ENCODE measurements at places on chromosomes 1 and 21.

- DNase-seq, result no peak
Observed at GRCh38 chr1:1221887-1222574, 8.1 kb upstream of the TNFRSF4 start.

DNA sequence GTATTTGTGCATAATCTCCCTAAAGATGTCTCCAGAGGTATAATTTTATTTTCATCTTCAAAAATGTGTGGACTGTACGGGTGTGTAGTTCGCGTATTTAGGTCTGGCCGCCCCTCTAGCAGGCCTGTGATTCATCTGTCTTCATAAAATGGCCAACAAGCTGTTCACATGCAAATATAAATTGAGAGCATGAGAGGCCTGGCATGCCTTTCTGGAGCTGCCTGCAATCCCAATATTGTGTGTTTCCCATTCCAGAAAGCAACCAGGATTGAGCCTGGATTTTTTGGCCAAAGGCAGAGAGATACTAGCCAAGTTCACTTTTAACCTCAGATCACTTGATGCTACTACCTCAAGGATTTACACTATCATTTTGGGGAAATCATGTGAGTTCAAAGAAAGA, 197.2 kb downstream of the NFIA start:
- no peak for DNase-seq

DNA sequence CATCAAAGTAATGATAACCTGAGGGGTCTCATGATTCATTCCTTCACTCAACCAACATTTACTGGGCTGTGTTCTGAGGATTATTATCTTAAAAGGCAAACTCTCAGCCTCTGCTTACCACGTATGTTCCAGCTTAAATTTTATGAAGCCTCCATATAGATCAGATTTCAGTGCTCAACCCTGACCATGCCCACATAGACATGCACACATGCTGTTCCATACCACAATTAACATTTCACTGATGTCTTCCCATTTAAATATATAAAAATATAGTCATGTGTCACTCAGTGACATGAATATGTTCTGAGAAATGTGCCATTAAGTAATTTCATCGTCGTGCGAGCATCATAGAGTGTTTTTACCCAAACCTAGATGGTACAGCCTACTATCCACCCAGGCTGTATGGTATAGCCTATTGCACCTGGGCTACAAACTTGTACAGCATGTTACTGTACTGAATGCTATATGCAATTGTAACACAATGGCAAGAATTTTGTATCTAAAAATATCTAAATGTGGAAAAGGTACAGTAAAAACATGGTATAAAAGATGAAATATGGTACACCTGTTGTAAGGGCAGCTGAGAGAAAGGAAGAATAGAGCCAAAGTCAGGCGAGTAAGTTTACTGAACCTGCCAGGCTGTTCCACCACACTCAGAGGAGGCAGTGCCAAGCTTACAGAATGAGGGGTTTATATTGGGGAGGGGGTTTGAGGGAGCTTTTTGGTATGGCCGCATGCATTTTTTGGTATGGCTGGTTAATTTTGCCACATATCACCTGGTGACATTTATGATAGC, 134.7 kb upstream of the ETV3 start:
- DNase-seq, result no peak

DNA sequence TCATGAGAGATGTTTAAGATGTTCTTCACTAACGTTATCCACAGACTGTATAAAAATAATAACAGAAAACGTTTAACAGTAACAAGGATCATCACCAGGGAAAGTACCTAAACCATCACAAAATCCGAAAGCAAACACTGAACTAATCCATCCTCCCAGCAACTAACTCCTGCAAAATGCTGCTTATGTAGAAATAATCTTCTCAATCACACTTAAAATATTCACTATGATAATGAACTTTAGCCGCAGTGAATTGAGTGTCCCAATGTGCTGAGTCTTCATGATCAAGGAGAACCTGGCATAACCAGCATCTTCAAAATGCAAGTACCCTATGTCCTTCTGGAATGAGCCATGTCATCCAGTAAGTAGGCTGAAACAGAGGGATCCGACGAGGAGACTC, 166.1 kb downstream of the LTN1 start:
- no peak for DNase-seq
